Myocyte (in vitro differentiated cells): ENCODE measurements at places on chromosomes 11 and 22. TPM values are rescaled to one million over a fixed set of nuclear protein-coding genes. Genes with fewer than 3 reads are reported as not detected.

GRCh38 chr11:72600557-72600956 is 73.7 kb downstream of the PDE2A start:
- peak; percentile 82 for DNase-seq

GRCh38 chr11:59611570-59612565 is 3.7 kb downstream of the OSBP start:
- DNase-seq = peak; percentile 86

DNA sequence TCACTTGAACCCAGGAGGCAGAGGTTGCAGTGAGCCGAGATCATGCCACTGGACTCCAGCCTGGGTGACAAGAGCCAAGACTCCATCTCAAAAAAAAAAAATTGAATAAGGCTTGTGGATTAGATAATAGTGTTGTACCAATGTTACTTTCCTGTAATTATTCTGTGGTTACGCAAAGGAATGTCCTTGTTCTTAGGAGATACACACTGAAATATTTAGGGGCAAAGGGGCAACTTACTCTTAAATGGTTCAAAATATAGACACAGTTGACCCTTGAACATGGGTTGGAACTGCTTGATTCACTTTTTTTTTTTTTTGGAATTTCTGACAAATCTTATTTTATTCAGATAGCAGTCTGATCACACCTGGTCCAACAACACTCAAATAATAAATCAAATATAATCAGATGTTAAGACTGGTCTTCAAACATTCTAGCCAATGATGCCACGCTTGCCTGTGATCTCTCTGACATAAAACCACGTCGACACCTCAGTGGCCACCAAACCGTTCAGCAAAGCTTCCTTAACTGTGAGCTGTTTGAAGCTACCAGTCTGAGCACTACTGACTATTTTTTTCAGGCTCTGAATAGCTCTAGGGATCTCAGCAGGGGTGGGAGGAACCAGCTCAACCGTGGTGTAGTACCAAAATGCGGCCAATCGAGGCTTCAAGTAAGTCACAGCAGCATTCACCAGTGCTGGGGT is 710 bp downstream of the ATP5MGL start:
- DNase-seq = peak; percentile 78

- no peak for DNase-seq
These were observed 73.9 kb downstream of the CADM1 start for GRCh38 chr11:115430345-115430744.

- no peak for DNase-seq
These were observed 89.5 kb downstream of the ME3 start for GRCh38 chr11:86582898-86583297.

- peak; percentile 22 for DNase-seq
These were observed at the start of gene PPP6R3 for GRCh38 chr11:68460741-68461574. PPP6R3 (plus strand) TSS chr11:68460752; CDS start chr11:68537665, 76,913 bp downstream.

GRCh38 chr22:40594346-40594745 is 42.2 kb downstream of the MRTFA start:
- no peak for DNase-seq

GRCh38 chr22:33314316-33314715 is 256.1 kb upstream of the SYN3 start:
- no peak for DNase-seq

GRCh38 chr11:105609341-105609781 is 512 bp upstream of the GRIA4 start:
- no peak for DNase-seq

The HOATZ gene
- total RNA-seq = not detected in 2 replicates

The NPAS4 gene
- not detected in 2 replicates for total RNA-seq

The SLC37A2 gene
- total RNA-seq = 0.99 and 1.0 TPM in 2 replicates

The KCNJ4 gene
- 0.05 TPM in 1 of 2 replicates, not detected in the other for total RNA-seq

The SLC22A9 gene
- total RNA-seq = not detected in 2 replicates

The TNKS1BP1 gene
- total RNA-seq = 75.6 and 86.1 TPM in 2 replicates
